ENCODE measurements at places on chromosomes 3 and 15.

DNA sequence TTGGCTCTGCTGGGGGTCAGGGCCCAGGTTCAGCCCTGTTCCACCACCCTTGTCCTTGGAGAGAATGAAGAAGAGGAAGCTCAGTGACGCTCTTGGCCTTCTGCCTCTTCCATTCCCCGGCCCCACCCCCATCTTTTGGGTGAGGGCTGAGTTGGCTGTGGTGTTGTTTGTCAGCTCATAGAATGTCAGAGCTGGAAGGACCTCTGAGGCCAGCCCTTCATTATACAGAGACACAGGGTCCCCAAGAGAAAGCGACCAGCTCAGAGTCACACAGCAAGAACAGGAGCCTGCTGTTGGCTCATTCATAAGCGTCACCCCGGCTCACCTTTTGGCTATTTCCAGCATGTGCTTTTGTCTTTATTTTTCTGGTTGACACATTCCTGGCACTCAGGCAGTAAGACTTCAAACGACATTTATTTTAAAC lies 68.2 kb downstream of the AAGAB start:
- no peak for DNase-seq

GRCh38 chr15:58387130-58387529 lies 44.7 kb upstream of the LIPC start:
- no peak for DNase-seq

GRCh38 chr3:42205800-42206514 lies 60.0 kb downstream of the CCK start:
- no peak for DNase-seq

DNA sequence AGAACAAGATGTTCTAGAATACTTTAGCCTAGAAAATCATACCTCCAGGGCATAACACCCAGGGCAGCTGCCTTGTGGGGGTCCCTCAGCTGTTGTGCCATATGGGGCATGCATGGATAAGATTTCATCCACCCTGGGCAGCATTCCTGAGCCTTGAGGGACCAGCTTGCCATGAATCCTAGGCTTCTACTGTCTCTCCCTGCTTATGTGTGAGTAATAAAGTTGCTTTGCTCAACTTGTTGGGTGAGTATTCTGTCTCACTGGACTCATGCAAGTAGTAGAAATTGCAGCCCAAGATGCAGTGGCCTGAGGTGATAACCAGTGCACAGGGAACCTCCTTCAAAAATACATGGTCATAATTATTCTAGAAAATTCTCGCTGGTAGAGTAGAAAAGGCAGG lies 52.1 kb upstream of the EPHB1 start:
- no peak for DNase-seq

GRCh38 chr15:89758283-89758682 lies 7.2 kb upstream of the MESP1 start:
- no peak for DNase-seq

- no peak for DNase-seq
Observed at GRCh38 chr3:46748170-46748569, 30.5 kb upstream of the PRSS50 start.

- DNase-seq, result no peak
Observed at GRCh38 chr3:143559296-143559695, 289.0 kb downstream of the SLC9A9 start.

Measured in CD4-positive, alpha-beta T cell treated with Interleukin-2 at 100 ng/mL for 4 hours (primary cell).